ENCODE measurements at places on chromosomes 11 and 22.

DNA sequence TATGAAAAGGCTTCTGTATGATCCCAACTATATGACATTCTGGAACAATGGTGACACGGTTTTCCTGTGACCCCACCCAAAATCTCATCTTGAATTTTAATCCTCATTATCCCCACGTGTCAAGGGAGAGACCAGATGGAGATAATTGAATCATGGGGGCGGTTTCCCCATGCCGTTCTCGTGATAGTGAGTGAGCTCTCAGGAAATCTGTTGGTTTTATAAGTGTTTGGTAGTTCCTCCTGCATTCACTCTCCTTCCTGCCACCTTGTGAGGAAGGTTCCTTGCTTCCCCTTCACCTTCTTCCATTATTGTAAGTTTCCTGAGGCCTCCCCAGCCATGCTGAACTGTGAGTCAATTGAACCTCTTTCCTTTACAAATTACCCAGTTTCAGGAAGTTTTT, 53.1 kb upstream of the TSPAN18 start:
- DNase-seq: no peak

- DNase-seq: no peak
These were observed 48.8 kb downstream of the FBLN1 start for GRCh38 chr22:45551310-45552016.

DNA sequence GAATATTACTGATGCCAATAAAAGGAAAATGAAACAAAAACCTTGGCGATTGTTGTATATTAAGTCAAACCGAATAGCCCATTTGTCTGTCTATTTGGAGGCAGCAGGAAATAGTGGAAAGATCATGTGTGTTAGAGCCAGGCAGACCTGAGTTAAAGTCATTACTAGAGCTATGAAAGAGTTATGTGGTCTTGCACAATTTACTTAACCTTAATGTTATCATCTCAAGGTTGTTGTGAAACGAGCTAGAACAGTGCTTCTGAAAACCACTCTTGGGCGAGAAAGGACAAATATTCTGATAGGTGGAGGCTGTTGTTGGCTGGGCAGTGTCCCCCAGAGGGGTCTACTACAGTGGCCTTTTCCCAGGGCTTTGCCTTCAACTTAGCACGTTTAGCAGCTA, 60.0 kb upstream of the NUP160 start:
- no peak for DNase-seq

- DNase-seq: no peak
These were observed 86.1 kb upstream of the HORMAD2 start for GRCh38 chr22:29994027-29994715.

DNA sequence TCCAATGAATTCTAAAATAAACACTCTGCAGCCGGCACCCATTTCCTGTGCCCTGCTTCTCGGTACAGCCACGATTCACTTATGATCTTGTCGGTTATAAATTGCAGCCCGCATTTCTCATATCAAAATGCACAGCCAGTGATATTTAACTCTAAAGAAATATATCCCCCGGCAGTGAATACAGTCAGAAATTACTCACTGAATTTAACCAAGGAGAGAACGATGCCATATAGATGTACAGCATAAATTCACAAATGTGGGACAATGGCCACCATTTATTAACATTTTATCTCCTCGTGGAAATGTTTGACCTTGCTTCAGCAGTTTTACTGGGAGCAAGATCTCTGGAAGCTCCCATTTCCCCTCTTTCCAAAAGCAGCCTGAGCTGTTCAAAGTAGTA, 1517.8 kb downstream of the BRD1 start:
- DNase-seq: no peak

GRCh38 chr11:40337118-40337517, 1122.3 kb downstream of the LRRC4C start:
- DNase-seq: no peak

- no peak for DNase-seq
These were observed 991.2 kb upstream of the TENM4 start for GRCh38 chr11:80432057-80432456.

GRCh38 chr11:8610532-8611116, 16.6 kb upstream of the STK33 start:
- DNase-seq: no peak

DNA sequence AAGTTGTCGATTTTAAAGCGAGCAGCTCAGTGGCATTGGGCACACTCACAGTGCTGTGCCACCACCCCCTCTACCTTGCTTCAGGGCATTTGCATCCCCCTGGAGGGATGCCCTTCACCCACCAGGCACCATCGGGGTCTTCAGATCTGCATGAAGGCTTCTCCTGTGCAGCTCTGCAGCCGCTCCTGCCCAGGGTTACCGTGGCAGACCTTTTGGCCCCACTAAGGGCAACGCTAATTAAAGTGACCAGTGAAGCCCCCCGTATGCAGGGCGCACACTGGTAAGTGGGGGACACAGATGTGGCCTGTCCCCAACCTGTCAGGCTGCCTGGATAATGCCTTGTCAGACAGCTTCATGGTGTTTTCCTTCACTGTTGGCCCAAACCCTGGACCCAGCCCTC, 1117.7 kb downstream of the BRD1 start:
- DNase-seq: no peak

- no peak for DNase-seq
These were observed 87.3 kb downstream of the PACS1 start for GRCh38 chr11:66157182-66157864.

DNA sequence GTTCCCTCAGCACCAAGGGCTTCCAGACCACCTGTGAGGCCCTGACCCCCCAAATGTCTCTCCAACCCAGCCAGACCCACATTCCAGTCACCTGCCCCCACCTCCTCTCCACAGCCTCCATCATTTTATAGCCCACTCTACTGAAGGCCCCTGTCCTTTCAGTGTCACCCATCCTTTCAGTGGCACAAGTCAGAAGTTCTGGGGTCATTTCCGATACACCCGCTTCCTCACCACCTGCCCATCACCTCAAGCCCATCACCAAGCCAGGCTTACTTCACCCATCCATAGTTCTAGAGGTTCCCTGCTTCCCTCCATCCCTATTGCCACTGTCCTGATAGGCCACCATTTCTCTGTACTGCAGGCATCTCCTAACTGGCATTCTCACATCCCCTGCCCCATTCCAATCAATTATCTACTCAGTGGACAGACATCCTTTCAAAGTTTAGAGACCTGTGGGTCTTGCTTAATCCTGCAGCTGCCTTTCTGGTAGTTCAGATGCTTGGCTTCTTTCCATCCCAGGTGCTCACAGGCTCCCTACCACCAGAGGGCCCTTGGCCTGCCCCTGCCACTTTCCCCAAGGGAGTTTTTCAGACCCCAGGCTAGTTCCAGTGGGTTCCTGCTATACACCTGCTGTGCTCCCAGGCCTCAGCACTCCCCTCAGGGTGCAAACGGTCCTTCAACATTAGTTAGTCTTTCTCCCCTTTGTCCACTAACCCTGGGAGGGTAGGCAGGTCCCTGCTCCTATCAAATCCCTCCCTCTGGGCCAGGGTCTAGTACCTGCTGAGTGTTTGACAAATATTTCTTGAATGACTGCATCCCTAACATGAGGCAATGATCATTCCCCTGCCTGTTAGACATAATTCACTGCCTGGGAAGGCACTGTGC, 7.6 kb downstream of the KCNQ1OT1 start:
- DNase-seq: no peak

GRCh38 chr11:123588117-123588863, 66.1 kb downstream of the SCN3B start:
- no peak for DNase-seq

DNA sequence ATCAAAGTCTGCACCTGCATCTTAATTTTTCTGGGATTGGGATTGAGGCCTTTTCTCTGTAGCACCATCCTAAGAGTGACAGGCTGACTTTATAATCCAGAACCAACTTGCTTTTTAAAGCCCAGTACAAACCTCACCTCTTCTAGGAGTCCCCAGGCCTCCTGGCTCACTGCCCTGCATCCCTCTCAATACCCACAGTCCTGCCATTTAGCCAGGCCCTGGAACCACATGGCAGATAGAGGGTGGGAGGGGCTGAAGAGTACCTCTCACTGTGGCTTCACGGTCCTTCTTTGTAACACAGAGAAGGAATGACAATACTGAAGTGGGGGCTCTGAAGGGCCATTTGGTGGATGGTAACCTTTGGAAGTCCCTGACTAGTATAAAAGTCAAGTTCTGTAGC, 63.5 kb upstream of the PHOX2A start:
- no peak for DNase-seq

DNA sequence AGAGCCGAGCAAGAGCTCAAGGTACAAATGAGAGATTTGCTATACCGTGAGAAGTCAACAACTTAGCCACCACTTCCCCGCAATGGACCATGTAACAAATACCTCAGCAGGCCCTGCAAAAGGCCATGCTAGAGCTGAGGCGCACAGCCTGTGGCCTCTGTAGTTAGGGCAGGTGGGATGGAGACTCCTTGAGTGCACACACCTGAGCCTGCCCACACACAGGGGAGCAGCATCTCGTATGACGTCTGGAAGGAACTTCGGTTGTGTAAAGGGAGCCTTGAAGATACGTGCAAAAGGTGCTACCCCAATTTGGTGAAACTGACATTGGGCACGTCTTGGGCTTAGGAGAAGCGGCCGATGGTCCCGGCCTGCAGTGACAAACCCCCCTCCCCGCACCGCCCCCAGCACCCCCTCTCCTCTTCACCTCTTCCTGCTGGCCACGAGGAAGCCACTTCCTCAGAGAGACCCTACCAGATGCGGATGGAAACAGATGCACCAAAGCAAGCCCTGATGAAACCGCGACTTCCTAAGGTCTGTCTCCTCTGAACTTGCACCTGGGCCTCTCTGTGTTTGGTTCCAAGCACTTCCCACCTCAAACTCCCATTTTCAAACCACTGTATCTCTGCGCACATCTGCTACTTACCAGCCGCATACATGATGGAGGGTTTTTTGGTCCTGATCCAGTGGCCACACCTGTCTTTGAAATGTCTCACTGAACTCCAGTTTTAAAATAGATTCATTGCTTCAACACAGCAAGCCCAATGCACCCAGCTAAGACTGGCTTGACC, 10.6 kb downstream of the CDPF1 start:
- no peak for DNase-seq

DNA sequence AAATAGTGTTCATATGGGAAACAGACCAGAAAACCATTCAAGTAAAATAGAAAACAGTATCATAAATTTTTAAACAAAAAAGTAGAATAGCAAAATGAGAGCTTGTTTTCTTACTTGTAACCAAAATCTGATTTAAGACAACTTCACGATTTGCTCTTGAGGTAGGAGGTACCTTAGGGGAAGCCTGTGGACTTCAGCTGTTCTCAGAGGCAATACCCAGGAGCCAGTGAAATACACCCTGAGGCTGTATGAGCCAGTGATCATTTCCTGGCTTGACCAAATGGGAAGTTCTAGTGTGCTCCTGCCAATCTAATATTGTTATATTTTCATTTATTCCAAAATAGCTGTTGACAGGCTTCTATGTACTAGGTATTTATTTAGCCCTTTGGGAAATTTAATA, 104.8 kb downstream of the ARHGAP42 start:
- DNase-seq: no peak

DNA sequence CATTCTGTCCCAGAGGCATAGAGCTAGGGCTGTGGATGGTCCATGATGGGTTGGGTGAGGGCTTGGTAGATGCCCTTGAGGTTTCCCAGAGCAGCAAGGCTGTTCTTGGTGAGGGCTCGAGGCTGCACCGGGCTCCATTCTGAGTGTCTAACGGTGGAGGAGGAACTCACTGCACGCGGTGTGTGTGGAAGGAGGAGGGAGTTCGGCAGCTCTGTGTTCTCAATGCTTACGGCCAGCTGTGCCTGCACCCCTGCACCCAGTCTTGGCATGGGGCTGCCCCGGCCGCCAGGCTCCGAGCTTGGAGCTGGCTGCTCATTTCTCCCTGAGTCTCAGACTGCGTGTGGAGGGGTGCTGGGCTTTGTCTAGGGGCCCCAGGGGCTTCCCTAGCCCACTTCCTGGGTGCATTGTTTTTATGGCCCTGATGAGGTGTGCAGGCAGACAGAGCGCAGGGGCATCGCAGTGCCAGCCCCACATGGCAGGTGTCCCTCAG, 1247.1 kb downstream of the BRD1 start:
- DNase-seq: no peak

DNA sequence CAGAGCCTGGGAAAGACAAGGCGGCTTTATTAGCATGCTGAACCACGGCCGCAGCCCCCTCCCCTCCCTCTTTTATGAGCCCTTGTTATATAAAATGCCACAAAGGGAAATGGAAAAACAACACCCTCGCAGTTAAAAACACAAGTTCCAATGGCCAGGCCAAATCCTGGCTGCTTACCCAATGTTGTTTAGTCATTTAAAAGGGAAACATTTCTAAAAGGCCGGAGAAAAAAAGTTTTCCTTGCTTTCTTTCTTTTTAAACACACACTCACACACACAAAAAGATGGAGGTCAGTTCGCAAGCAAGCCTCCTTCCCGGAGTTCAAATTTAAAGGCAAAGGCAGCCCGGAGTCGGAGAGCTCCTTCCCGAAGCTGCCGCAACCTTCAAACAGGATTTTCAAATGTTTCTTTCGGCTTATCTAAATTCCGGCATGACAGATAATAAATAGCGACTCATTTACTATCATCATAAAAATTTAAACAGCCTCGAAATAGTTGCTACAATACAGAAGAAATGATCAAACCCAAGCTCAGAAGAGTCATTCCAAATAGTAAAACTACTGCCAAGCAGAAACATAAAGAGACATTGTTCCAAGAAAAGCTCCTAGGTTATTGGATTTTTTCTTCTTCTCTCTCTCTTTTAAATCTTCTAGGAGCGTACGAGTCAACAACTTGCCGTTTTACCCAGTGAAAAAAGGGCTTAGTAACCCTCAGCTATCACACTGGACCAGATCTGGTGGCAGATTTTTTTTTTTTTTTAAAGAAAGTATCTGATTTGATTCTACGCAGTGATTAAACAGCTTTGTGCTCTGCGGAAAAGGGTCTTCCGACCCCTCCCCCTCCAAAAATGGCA, 3.5 kb downstream of the PHF21B start:
- DNase-seq: no peak

- no peak for DNase-seq
These were observed 662.5 kb upstream of the TENM4 start for GRCh38 chr11:80103142-80103859.

GRCh38 chr11:110897035-110897434, 184.8 kb upstream of the ARHGAP20 start:
- no peak for DNase-seq

DNA sequence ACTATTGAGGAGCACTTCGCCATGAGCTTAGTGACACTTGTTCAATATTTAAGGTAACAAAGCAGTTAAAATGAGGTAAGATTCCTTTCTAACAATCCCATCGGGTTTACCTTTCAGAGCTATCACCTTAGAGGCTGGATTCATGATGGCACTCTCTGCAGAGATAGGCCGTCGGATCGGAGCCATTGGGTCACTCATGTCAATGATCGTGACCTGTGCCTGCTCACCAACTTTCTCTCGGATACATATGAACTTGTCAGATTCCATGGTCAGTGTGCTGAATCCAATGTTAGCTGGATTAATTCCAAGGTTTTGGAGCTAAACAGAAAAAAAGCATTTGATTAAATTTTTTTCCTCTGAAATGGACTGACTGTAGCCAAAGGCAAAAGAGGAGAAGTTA, 16.0 kb downstream of the CLTCL1 start:
- no peak for DNase-seq

GRCh38 chr22:39179401-39179827, 26.9 kb upstream of the CBX7 start:
- no peak for DNase-seq

GRCh38 chr11:86625981-86626380, 46.4 kb downstream of the ME3 start:
- no peak for DNase-seq

- DNase-seq: no peak
These were observed 64.5 kb downstream of the TP53I11 start for GRCh38 chr11:44885919-44886789.
